ENCODE measurements at places on chromosomes 6 and 20.
A peak's percentile ranks its signal among the peaks of the same experiment; 100 is the strongest.

DNA sequence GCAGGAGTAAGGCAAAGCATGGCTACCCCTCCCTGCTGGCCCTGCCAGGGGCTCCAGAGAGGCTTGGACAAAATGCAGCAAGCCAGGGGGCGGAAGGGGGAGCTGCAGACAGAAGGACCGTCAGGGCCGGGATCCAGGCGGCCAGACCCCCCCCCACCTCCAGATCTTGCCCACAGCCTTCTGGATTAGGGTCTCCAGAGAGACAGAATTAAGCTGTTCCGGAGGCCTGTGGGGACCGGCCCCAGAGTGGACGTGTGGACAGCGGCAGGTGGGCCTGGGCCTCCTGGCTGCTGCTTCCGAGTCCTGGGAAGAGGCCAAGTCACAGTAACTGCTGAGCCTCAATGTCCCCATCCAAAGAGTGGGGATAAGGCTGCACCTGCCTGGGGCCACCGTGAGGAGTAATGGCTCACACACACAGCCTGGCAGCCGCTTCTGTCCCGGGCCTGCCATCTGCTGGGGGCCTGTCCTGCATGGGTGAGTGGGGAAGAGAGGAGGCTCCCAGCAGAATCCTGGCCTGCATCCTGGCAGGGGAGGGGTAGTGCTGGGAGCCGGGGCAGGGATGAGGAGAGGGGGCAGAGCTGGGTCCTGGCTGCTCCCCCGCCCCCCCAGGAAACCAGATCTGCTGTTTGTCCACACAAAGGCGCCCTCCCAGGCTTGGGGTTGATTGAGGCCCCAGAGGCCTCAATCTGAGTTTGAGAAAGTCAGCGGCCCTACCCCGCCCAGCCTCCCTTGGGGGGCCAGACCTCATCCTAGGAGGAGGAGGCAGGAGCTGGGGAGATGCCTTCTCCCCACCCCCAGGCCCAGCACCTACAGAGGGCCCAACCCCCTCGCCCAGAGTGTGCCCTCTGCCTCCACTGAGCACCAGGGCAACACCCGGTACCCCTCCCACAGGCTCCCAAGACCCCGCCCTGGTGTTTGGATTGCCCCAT lies 3.9 kb downstream of the LAMA5 start:
- DNase-seq, result no peak

GRCh38 chr6:158026901-158027589 lies 45.4 kb downstream of the SYNJ2 start:
- no peak for DNase-seq

GRCh38 chr6:15325540-15325955 lies 79.7 kb downstream of the JARID2 start:
- peak; percentile 31 for DNase-seq

DNA sequence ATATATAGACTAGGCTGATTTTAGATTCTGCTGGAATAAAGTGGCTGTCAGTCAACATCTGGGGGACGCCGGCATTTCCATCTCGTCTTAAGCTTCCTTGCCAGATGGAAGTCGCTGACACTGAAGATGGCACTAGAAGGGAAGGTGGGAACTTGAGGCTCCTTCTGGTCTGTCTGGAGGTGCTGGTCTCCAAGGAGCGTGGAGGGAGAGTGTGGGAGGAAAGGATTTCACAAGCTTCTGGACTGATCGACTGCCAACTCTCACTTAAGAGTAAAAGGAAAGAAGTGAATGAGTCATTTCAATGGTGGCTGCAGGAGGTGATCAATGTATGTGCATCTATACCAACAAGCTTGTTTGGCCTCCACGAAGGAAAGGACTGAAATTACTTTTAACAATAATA lies 40.4 kb downstream of the DUSP22 start:
- peak; percentile 23 for DNase-seq

DNA sequence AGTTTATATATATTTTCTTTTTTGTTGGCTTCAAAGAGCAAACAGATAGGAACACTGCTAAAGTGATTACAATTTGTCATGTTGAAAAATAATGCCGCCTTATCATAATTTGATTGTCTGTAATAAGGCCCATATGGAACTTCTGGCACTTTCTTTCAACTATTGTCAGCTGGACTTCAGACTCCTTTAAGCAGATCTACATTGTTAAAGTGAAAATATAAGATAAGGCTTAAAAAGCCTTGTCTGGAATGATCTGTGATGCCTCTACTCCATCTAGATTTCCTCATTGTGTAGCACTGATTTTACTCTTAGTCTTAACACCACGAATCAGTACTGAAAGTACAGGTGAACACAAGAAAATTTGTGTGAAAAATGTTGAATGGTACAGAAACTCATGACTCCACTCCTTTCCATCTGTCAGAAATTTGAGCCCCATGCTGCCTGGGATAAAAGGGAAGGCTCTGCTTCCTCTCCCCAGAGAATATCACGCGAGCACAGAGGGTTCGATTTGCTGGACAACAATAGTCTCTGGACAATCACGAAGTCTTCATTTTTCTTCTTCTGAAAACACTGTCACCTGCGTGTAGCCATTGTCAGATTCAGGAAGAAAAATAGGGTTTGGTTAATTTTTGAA lies 56.0 kb downstream of the BCAS1 start:
- DNase-seq, result no peak

DNA sequence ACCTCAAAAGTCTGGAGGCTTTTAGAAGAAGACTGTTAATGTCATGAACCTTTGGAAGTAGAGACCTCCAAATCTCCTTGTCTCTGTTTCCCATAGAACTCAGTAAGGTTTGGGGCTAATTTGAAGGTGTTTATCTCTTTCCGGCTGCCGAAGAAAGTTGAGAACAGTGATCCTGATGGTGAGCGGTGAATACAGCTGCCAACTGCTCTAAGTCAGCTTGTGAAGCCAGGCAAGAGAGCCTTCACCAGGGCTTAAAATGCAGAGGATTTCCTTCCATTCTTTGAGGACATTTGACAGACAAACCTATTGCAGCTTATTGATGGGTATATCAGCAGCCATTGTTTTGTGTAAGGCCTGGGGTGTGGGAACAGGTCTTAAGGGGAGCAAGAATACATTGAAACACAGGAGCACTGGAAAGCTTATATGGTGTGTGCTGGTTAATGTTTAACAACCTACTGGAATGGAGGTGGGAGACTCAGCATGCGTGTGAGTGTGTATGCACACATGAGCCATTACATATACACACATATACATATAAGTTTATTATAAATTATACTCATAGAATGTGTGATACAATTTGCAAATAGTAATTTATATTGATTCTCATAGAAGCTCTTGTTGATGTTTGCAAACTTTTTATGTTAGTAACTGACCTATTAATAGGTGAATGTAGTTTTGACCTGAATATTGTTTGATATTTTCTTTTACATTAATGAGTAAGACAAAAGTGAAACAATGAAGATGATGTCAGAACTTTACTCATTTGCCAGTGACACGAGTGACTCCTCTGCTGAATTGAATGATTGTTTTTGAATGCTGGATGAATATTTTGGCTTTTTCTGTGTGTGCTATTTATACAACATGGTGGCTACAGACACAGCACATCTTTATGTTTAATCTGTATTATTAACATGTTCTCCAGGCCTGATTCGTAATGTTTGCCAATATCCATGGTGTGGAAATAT lies 18.1 kb downstream of the PLEKHG1 start:
- DNase-seq, result no peak

- DNase-seq, result no peak
Measured at GRCh38 chr6:93176070-93176469, 243.3 kb downstream of the EPHA7 start.

DNA sequence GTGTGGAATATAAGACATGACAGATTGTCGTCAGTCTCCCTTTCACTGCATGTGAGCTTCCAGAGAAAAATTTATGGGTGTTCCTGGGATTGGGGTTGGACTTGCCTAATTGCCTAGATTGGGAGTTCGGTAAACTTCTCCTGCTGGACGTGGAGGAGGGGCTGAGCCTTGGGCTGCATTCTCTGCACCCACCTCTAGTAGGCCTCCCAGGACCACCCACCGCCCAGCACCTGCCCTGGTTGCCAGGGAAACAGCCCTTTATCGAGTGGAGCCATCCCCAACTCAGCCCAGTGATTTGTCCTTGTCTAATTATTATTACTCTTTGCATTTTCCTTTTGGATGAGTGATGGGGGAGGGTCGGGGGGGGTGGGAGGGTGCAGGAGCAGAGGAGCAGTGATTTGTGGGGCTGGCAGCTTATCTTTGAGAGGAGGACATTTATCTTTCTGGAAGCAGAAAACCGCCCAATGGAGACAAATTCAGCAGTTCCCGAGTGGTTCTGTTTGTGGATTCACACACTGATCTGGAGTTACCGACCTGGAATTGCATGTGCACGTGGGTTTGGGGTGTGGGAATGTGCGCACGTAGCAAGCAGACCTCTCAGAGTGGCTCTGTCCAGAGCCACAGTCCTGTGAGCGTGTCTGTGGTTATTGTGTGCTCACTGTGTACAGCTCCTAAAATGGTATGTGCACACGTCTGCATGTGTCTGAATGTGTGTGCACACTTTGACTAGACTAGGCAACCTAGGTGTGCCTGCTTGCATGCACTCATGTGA lies 104.5 kb downstream of the DHX35 start:
- DNase-seq, result no peak

DNA sequence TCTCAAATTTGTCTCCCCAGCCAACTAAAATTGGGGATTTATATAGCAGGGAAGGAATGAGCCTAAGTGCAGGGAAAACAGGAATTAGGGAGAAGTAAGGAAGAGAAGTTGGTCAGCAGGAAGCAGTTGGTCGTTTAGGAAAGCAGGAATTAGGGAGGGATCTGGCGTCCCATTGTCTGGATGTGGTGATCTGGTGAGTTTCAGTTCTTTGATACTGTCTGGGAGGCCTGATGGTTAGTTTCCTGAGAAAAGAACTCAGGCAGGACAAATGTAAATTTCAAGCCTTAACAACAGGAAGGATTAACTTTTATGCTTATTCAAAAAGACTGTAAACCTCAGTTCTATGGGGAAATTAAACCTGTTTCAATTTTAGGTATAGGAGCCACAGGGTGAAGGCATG lies 116.2 kb upstream of the PRL start:
- no peak for DNase-seq

DNA sequence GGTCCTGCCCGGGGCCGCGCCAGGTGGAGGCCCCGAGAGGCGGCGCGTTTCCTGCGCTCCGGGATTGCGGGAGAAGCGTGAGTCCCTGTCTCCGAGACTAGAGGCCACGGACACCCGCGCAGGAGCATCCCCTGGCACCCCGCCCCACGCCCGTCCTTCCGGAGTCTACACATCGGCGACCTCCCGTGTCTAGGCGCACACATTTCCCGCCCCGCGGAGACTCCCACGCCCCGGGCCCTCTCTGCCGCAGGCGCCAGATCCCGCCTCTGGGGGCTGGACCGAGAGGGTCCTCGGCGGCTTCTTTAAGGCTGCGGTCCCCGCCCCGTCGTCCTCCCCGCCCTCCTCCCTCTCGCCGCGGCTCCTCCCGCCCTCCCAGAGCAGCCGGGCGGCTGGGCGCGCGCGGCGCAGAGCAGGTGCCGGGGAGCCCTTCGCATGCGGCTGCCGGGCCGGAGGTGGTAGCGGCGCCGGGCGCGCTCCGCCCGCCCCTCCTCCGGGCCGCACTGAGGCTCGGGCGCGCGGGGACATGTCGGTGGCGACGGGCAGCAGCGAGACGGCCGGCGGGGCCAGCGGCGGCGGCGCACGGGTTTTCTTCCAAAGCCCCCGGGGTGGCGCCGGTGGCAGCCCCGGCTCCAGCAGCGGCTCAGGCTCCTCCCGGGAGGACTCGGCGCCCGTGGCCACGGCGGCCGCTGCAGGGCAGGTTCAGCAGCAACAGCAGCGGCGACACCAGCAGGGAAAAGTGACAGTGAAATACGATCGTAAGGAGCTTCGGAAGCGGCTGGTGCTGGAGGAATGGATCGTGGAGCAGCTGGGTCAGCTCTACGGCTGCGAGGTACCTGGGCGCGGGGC lies at the start of gene PPP1R14C:
Gene PPP1R14C (plus strand): TSS at position 375 of the 846 bp plus-strand sequence. CDS start 149 bp downstream, at position 524.
- DNase-seq, result peak; percentile 81

GRCh38 chr6:18284261-18284660 lies 19.9 kb upstream of the DEK start:
- DNase-seq, result no peak

DNA sequence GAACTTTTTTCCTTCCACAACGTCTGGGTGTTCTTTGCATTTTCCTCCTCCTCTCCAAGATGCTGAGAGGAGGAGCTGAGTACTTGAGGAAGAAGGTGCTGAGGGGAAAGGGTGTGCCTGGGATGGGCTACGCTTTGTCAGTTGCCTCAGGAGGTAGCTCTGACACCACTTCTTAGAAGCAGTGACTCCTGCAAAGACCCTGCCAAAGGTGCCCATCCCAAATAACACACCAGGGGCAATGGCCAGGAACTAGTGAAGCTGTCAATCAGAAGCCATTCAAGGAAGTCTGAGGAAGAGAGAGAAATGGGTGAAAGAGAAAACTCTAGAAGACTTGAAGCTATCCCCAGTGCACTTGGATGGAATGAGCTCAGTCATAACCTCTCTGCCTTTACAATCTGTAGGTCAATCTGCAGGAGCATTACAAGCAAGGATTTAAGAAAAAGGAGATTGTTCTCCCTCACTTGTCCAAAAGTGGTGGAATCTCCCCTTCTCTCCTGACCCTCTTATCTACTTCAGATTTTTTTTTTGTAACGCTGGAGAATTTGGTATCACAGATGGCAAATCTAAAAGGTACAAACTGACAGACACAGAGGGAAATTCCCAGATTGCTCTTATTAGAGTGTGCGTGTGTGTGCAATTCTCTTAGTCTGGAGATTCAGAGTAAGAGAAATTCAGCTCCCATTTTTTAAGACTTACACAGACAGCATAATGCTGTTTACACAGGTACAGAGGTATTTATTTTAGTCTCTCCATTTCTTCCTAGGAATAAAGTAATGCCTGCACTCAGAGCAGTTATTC lies 242.6 kb downstream of the GMPR start:
- no peak for DNase-seq

DNA sequence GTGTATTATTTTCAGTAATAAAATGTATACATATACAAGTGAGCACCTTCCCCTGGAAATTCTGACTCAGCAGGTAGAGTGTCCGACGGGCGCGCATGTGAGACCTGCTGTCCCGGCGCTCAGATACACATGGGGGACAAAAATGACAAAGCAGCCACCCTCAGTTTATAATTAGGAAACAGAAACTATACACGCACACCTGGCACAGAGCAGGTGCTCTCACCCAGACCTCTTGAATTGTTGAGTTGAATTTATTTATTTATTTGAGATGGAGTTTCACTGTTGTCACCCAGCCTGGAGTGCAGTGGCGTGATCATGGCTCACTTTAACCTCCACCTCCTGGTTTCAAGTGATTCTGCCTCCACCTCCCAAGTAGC lies 180.4 kb downstream of the ZDHHC14 start:
- DNase-seq, result no peak

DNA sequence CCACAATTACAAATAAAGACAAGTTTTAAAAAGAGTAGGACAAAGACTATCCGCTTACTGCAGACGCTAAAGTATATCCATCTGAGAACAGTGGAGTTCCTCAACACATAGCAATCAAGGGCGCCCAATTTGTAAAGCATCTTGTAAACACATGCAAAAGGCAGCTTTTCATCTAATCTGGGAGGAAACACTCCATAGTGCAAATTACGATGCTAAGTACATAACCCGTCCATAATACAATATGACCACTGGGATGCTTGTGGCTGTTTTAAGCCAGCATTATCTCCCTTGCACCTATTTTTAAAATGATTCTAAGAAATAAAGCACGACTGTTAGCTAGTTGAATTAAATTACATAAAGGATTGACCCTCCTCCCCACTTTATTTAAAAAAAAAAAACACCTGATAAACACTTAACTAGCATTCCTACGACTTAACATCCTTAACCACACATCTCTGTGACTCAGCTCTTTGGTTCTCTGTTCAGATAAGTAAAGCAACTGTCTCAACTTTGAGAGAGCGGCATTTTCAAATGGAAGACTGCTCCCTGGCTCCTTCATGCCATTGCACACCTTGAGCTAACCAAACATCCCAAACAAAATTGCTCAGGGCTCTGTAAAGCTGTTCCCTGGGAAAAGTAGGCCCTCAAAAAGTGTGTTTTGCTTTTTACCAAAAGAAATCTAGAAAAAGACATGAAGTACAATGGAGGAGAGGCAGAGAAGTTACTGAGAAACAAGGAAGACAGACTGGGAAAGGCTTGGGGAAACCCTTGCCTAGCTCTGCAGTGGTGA lies 14.2 kb downstream of the SLC22A23 start:
- no peak for DNase-seq

All from suppressor macrophage (primary cell).